NCI-H226 (cell line): ENCODE measurements at places on chromosomes 7 and 10.

DNA sequence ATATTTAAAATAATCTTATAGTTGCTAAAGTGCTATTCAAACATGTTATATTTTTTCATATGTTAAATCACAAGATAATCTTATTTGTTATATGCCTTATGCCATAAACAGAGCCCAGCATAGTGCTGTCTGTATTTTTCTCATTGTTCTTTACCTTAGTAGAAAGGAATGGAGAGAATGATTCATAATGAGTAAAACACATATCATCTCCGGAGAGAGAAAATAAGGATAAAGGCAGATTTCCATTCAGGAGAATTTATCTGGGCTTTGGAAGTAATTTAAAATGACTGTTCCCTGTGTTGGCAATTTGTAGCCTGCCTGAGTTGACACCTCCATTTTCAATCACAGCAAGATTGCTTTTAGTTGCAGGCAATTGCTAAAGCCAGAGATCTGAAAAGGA is 30.2 kb downstream of the CHN2 start:
- peak; percentile 55 for DNase-seq

DNA sequence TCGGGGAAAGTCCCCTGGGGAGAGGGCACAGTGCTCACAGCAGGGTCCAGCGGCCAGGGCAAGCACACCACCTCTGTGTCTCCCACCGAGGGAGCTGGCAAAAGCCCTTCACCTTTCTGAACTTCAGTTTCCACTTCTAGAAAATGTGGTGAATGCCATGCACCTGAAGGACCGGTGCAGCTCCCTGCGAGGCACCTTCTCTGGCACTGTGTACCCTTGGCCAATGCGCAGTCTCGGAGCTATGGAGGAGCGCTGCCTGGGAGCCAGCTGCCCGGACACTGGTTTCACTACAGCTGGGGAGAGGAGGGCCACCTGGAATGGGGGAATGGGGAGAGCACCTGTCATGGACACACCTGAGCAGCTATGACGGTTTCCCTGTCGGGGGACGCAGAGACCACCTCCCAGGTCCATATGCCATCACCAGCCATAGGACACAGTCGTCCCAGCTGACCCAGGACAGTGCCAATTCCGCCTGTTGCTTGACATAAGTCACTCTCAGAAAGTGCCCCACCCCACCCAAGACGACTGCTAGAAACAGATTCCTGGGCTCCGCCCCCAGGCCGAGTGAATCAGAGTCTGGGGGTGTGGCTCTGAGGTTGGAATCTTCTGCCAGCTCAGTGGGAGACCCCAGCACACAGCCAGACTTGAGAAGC is 16.8 kb downstream of the RASGEF1A start:
- peak; percentile 22 for DNase-seq

DNA sequence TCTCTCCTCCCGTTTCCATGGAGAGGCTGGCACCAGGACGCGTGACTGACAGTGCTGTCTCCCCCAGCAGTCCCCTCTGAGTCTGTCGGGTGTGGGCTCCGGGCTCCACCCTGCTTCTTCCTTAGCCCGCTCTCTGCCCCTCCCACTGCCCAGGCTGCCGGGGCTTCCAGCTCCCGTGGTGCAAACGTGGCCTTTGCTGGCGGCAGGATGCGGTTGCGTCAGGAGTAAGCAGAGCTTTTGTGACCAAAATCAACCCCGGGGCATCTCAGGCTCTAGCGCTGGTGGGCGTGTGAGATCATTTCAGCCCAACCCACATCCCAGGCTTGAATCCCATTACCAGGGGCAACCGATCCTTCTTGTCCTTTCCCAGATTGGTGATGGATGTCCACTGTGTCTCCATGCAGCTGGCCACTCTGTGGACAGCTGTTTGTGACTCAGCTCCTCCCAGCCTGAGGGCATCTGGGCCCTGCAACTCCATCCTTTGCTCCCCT is 28.2 kb downstream of the PTPRE start:
- DNase-seq: no peak

GRCh38 chr7:85023916-85024315 is 162.9 kb downstream of the SEMA3D start:
- no peak for DNase-seq

- DNase-seq: no peak
These were observed 61.3 kb downstream of the DNAH11 start for GRCh38 chr7:21603972-21604749.

DNA sequence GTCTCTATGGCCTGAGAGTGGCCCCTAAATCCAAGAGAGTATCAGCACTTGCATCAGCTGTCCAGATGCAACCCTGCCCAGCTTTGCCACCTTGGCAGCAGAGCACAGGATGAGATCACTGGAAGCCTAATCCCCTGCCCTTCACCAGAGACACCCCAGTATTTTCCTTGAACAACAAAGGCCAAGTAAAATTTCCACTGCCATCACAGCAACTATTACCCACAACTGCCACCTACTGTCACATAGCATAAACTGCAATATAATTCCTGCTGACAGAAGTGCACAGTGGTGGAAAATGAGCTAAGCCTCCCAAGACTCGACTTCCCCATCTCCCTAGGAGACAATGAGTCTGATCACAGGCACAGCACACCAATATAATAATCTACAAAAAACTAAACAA is 462.8 kb upstream of the ZWINT start:
- no peak for DNase-seq

GRCh38 chr7:36474283-36475010 is 84.8 kb downstream of the ANLN start:
- DNase-seq: peak; percentile 93

DNA sequence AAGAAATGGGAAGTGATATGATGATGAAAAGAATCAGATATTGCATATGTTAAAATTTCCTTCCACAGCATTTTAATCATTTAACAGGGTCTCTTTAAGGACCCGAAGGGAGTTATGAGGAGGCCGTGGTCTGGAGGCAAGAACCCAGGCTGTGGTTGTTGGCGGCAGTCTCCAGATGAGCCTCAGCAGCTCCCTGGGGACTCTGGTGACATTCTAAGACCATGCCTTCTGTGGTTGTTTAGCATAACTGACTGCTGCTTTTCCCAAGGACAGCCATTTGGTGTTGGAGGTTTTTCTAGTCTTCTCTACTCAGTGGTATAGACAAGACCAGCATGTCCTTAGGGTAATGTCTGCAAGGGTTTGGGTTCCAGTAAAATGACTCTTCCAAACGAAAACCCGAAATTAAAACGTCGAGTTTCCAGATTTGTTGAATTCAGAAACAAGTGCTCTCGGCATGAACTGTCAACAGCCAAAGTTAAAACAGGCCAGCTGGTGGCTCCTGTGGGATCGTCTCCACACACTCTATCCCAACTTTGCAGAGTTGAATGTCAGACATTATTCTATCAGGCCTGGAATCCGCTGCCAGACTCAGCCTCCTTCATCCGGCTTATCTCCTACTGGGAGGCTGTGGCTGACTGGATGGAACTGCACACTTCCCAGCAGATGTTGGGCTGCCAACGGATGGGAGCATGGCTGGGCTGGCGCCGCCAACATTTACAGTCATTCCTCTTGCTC is 183.1 kb downstream of the TAX1BP1 start:
- no peak for DNase-seq

DNA sequence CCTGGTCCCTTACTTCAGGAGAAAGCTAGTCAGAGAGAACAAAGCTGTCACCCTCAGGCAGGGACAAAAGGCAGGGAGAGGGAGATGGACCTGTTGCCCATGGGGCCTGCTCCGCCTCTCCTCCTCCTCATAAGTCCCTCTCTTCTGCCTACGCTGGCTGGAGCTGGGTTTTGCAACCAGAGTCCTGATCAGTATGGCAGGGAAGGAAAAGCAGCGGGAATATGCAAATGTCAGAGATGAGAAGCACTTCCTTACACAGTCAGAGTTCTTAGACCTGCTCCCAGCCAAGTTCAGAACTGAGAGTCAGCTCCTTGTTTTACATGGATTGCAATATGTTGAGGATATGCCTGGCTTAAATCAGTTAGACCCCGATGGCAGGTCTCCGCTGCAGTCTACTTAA is 231.1 kb downstream of the ADAM12 start:
- no peak for DNase-seq

DNA sequence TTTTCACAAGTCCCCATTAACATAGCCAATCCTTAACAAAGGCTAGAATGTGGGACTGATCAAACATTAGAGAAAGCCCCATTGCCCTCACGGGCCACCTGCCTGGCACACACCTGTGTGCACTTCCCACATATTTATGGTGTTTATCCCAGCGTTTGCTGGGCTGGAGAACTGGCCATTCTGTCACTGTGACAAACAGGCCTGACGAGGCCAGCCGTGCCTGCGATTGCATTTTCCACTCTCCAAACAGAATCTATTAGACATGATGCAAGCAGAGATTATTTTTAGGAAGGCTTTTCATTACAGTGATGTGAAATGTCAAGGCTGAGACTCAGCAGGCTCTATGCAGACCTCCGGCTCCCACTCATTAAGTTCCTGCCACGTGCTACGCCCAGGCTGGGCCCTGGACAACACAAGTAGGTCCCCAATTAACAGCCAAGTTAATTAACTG is 20.4 kb downstream of the PTPRN2 start:
- DNase-seq: no peak

- no peak for DNase-seq
These were observed 26.9 kb downstream of the ZEB1 start for GRCh38 chr10:31345886-31346285.

- DNase-seq: no peak
These were observed 45.0 kb downstream of the SEMA3A start for GRCh38 chr7:84149573-84149972.

DNA sequence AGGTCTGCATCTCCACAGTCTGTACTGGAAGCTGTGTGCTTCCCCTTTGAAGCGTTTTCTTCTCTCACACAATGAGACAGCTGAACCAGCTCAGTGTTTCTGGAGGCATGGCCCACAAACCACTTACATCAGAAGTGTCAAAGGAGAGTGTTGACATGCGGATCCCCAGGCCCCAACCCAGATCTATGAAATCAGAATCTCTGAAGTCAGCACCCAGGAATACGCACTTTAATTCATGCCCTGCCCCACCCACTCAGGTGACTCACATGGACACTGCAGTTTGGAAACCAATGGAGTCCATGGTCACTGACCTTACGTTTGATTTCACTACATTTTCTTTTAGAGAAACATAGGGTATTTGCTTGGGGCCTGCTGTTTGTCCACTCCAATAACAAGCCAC is 19.0 kb downstream of the TLL2 start:
- DNase-seq: no peak

- no peak for DNase-seq
These were observed 19.4 kb upstream of the AKR1C1 start for GRCh38 chr10:4943821-4944220.

- peak; percentile 23 for DNase-seq
These were observed 69.3 kb downstream of the AP3M1 start for GRCh38 chr10:74081192-74081803.

DNA sequence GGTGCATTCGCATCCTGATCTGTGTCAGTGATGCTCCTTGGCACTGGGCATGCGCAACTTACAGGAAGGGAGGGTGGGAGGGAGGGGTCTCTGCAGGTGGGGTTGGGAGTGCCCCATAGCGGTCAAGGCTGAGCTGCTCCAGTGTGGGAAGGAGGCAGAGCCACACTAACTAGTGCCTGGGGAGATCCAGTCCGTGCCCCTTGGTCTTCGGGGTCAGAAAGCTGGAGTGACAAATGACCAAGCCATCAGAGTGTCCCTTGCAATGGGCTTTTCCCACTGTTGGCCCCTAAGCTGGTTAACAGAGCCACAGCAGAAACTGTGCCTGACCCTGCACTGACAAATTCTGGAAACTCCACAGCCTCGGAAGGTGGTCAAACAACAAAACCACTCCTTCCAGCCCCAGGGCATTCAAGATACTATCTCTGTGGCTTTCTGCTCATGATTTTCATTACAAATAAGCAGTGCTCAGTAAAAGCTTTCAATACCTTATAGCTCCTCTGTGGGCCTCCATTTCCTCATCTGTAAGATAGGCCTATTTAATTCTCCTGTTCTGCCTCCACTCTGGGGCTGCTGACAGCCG is 138.1 kb upstream of the UNC5B start:
- no peak for DNase-seq

- DNase-seq: no peak
These were observed 7.7 kb downstream of the ZSCAN25 start for GRCh38 chr7:99624484-99624883.

DNA sequence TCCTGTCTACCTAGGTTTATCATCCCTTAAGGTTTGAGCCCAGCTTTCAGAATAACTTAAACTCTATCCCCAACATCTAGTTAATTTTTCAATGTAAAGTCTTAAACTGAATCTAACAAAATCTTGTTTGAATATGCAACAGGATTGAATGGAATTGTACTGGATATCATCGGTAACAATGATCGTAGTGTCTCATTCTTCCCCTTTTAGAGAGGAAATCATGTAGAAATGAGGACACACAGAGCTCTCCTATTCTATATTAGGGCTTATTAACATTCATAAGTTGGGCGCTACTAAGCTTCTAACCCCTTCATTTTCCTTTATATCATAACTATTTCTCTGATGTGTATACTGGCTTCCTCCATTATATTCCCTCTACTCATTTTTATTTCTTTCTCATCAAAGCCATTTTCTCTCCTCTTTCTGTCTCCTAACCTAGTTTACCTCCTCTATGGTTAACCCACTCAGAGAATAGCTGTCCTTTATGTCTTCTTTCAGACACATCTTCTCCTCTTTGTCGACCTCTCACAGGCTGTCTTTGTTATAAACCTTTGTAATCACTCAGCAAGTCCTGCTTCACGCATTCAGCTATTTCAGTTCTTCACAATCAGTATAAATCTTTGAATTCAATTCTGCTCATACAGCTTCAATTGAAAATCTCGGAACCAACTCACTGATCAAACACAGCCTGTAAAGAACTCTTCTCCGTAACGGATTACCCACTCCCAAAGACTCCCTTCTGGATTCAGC is 1019.0 kb upstream of the C7orf33 start:
- DNase-seq: no peak

DNA sequence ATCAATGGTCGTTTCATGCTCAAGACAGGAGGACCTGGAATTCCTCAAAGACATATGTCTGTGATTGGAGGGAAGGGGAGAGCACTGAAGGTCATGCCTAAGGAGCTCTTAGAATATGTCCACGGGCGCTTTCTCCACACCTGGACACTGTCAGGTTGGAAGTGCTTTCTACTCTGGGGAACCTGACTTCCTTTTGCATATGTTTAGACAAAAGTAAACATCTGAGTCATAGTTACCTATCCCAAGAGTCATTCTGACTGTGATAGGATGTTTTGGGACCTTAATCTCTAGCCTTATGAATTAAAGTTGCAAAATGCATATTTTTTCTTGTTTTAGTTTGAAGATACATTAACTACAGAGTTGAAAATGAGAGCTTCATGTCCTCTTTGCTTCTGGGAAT is 251.7 kb downstream of the KLF6 start:
- no peak for DNase-seq

GRCh38 chr7:105794741-105795729 is 81.4 kb downstream of the ATXN7L1 start:
- DNase-seq: peak; percentile 53
